ENCODE measurements at places on chromosomes 7 and 10.

DNA sequence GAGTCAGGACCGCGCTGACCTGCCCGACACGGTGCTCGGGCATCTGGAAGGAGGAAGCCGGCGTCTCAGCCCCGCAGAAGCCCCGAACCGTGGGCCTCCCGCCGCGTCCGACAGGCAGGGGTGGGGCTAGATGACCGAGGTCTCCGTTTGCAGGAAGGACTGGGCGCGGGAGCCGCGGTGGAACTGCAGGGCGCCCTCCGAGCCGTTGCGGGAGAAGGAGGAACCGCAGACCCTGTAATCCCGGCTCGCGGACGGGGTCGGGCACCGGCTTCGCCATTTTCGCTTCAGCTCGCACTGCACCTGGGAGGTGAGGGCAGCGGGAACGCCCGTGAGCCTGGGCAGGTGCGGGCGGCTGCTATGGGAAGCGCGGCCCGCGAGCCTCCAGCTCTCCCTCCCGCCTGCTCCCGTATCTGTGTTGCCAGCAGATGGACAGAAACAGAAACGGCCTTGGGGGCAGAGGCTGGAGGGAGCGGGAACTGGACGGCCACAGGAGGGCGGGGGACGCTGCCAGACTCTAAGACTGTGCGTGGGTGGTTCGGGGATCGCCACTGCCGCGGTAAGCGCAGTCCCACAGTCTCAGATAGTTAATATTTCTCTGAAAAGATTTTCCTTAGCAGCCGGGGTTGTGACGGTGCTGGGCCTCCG lies 114.1 kb downstream of the VIPR2 start:
- DNase-seq, result no peak

DNA sequence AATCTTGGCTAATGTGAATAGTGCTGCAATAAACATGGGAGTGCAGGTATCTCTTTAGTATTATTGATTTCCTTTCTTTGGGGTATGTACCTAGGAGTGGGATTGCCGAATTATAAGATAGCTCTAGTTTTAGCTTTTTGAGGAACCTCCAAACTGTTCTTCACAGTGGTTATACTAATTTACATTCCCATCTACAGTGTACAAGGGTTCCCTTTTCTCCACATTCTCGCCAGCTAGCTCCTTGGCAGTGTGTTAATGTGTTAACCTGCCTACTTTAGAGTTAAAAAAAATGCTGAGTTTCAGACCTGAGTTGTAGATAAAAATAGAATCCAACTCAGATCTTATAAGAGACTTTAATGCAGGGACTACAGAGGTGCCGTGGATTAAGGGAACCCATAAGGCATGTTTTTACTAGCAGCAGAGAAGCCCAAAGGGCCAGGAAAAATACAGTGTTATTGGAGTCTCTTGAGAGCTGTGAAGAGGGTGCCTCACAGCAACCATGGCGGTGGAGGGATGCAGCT lies 35.4 kb downstream of the CDK13 start:
- DNase-seq, result no peak

GRCh38 chr10:126119599-126119998 lies 223.2 kb downstream of the FANK1 start:
- DNase-seq, result no peak

DNA sequence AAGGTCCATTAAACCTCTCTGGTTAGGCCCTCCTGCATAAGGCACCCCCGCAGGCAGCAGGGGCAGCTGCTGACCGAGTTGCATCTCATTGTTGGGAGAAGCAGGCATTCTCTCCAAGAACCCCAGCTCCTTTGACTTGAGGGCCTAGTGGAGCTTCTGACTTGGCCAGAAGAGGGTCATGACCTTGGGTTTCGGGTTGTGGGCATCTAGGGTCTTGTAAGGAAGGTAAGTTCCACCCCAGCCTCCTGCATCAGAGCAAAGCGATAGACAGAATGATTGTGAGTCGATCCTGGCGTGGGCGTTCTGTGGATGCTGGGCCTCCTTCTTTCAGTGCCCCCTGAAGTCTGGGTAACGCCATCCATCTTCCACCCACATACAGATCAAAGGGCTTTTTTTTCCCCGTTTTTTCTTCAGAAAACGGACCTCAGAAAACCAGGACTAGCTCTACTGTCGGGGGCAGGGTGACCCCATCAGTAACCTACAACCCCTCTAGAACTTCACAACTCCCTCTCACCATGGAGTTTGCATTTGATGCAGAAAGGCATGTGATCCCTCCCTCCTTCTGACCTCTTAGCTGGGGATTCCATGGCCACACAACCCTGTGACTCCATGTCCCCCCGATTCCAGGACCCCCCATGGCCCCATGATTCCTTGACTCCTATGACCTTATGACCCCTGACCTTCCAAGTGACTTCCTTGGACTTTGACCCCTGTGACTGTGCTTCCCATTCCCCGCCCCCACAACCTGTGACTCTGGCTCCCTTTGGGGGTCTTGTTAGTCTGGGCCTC lies 3.0 kb downstream of the SEMA4G start:
- DNase-seq, result no peak

- DNase-seq, result no peak
Observed at GRCh38 chr7:156906200-156906649, 13.2 kb upstream of the LMBR1 start.

GRCh38 chr10:102102421-102102820 lies 17.7 kb downstream of the LDB1 start:
- no peak for DNase-seq

DNA sequence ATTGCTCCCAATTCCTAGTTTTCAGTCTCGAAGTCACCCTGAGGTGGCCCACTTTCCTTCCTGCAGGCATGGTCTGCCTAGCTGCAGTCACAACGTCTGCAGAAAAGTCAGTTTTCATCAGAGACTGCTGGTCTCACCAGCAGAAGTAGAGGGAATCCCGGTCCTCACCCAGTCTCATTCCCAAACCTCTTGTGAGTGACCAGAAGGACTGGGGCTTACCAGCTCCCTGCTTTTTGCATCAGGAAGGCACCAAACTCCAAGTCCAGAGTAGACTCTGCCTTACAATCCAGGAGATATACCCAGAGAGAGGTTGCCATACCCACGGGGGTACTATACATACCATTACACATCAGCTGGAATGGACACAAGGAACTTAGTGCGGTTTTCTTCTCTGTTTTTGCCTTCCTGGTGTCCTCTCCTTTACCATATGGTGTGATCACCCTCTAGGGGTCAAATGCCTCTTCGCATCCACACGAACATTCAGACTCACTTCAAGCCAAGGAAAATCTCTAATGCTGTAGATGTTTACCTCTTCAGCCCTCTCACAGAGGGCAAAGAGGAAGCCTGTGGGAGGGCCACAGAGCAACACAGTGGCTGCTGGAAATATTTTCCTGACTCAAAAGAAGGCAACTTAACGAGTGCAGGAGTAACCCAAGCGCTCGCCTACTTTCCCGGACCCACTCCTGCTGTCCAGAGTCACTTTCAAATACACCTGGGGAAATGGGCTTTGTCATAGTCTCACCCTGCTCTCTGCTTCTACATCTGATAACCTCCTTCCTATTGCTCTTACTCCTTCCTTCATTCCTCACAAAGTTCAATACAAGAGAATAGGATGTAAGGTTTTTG lies 220.9 kb downstream of the C7orf25 start:
- no peak for DNase-seq

- no peak for DNase-seq
Observed at GRCh38 chr10:71217266-71218045, 5.1 kb downstream of the UNC5B start.

DNA sequence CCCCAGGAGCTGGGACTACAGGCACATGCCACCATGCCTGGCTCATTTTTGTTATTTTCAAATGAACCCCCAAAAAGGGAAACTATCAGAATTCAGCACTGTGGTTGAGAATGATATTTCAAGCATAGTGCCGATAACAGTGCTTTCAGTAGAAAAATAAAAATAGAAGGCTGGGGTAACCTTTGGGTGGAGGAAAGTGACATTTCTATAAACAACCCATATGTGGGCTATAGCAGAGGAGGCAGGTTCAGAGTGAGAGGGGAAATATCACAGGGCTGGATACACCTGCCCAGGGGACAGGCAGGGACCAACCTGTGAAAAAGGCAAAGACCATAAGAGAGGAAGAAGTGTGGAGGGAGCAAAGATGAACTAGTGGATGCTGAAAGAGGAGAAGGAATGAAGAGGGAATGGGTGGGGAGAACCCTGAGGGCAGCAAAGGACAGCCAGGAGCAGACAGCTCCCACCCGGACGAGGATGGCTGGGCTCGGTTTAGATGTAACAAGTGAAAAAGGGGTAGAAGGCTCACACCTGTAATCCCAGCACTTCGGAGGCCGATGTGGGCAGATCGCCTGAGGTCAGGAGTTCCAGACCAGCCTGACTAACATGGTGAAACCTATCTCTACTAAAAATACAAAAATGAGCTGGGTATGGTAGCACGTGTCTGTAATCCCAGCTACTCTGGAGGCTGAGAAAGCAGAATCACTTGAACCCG lies 56.5 kb downstream of the MAP3K8 start:
- DNase-seq, result no peak

DNA sequence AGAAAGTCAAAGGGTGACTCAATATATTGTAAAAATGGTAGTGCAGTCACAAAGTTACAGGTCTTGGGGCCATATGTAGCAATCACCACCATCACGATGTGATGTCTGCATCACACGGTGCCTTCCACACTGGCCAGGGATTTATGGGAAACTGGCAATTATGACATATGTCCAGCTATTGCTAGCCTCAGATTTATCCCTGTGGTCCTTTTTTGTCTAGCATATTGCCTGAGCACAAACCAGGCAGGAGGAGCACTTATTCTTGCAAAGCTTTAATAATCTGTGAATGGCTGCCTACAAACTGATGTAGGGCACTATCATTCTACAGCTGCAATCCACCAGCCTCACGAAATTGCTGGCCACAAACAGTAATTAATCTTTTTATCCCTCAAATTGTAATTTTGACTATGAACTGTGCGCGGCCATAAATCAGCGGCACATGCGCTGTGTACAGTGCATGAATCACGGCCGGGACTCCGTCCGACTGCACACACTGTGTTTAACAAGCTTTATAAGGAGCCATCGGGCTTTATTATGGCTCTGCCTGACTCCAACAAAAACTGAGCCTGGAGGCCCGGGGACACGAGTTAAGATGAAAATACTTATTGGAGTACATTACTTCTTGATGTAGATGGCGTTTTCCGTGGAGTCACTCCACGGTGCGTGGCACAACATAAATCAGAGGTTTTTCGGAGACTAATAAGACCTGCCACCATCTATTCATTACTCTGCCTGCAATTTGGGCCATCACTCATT lies 115.2 kb downstream of the EBF3 start:
- DNase-seq, result no peak

- DNase-seq, result no peak
Observed at GRCh38 chr10:118218562-118218961, 123.6 kb downstream of the FAM204A start.

DNA sequence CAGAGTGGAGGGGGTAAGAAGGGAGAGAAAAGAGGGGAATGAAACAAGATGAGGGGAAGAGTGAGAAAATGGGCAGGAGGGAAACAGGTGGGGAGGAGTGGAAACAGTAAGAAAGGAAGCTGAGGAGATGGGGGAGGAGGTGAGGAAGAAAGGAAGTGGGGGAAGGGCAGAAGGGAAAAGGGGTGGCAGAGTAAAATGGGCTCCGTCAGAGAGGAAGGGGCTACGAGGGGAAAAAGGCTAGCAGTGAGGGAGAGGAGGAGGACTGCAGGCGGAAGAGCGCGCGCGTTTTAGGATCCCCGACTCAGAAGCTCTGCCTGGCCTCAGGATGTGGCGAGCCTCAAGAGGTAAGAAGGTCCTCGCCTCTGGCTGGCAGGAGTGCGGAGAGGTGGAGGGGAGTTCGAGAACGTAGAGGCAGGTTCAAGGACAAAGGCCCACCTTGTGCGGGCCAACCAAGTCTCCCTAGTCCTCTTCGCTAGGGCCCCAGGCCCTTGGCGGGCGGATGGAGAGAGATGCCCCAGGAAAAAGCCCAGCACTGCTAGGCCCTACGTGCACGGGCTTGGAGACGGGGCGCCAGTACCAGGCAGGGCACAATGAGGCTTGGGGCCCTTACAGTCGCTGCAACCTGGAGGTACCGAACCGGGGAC lies 5.8 kb upstream of the NKX2-3 start:
- no peak for DNase-seq

DNA sequence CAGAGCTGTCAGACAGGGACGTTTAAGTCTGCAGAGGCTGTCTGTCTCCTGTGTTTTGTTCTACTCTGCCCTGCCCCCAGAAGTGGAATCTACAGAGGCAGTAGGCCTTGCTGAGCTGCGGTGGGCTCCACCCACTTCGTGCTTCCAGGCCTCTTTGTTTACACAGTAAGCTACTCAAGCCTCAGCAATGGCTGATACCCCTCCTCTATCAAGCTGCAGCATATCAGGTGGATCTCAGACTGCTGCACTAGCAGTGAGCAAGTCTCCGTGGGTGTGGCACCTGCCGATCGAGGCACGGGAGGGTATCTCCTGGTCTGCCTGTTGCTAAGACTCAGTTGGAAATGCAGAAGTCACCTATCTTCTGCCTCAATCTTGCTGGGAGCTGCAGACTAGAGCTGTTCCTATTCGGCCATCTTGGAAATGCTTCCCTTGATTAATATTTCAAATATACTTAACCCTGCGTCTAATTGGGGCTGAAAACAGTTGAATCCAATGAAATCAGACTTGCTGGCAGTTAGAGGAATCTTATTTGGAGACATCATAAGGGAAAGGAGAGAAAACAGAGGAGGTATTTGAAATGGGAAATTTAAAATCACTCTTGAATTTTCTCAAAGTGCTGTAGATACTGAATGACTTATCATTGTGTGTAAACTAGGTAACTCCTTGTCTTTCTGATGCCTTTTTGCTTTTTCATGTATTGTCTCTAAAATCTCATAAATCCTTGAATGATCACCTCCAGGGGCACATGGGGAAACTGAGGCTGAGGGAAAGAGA lies 13.8 kb upstream of the CYP3A5 start:
- DNase-seq, result no peak

DNA sequence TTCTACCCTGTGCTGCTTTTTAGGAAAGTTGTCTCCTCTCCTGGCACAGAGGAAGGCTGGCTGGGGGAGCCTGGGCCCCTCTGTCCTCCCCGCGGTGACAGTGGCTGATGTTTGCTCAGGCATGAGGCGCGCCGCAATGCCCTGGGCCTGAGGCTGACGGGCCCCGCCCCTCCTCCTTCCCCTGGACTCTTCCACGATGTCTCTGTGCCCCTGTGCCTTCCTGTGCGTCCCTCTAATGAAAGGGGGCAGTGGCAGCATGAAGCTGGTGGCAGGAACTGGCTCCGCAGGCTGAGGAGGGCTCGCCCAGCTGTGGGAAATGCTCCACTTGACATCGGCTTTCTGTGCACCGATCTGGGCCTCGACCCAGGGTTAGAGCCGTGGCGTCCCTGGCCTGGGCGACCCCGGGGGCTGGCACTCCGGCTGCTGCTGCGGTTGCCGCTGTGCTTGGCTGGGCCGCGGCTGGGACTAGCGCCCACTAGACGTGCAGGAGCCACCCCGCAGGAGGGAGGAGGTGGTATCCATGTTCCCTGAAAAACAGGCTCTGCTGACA lies 67.9 kb downstream of the ZNF680 start:
- no peak for DNase-seq

- DNase-seq, result no peak
Observed at GRCh38 chr10:22321156-22321923, 441 bp downstream of the BMI1 start.

- DNase-seq, result no peak
Observed at GRCh38 chr7:27569106-27569505, 93.6 kb downstream of the HIBADH start.

DNA sequence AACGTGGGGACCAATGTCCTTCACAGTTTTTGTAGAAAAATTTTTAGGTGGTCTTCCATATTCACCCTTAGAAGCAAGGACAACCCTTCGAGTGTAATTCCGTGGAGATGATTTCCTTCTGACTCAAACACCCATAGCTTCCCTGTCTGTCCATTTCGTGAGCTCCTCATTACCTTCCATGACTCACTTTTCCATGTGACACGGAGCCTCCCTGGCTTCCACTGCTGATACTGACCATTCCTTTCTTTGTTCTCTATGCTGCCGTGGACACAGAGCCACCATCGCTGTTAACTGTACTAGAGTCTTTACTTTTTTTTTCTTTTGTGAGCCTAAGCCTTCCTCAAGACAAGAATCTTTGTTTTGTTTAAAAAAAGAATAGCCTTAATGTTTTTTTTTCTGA lies 12.5 kb upstream of the ARMS2 start:
- no peak for DNase-seq

Measured in stimulated activated CD4-positive, alpha-beta T cell treated with anti-CD3 and anti-CD28 coated beads, Interleukin-1b, Interleukin-23, amount 100 ng/mL, for 4 hours (primary cell).